Omental fat pad (tissue), 4 donors: ENCODE measurements at places on chromosomes 3 and 15.

DNA sequence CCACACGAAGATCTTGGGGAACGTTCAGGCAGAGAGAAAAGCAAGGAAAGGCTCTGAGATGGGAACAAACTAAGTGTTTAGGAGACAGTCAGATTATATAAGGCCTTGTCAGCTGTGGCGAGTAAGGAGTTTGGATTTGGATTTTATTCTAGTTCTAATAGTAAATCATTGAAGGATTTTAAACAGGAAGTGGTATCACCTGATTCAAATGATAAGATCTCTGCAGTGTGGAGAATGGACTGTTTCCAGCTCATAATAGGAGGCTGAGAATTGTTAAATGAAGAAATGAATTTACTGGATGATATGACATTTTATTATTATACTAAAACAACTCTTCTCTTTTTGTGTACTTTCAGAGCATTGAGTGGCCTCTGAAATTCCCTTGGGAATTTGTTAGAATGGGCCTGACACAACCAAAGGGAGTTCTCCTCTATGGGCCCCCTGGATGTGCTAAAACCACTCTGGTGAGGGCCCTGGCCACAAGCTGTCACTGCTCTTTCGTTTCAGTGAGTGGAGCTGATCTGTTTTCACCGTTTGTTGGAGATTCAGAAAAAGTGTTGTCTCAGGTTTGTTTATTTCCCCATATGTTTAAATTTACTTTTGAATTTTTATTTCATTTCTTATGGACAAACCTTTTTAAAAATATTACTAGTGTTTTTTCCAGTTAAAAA, 36.0 kb upstream of the GATM start:
- DNase-seq, result no peak

GRCh38 chr15:69380100-69380725, 33.9 kb upstream of the KIF23 start:
- no peak for DNase-seq

GRCh38 chr15:88897142-88897455, 1.8 kb upstream of the HAPLN3 start:
- no peak for DNase-seq

DNA sequence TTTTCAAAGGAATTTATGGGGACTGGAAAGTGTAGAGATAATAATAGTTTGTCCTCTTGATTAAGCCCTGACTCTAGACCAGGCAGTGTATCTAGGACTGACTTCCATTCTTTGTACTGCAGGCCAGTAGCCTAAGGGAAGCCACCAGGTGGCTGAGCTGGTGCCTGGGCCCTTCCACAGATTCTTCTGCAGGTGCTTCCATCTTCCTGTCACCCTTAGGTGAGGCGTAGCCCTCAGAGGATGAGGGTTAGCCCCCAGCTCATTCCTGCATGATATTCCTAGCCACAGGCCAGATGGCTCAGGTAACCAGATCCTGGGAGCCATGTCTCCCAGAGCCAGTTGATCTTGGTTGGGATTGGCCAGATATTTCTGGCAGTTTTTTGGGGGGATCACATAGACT, 169.0 kb upstream of the IL12A start:
- DNase-seq, result no peak
